Activated CD8-positive, alpha-beta T cell treated with anti-CD3 and anti-CD28 coated beads for 36 hours (primary cell): ENCODE measurements at places on chromosomes 16 and 17. TPM values are rescaled to one million over a fixed set of nuclear protein-coding genes. Genes with fewer than 3 reads are reported as not detected.

- H3K4me3 ChIP-seq: peak overlapping the region; percentile 42
- no peaks in the 10 kb centered on the region for H3K27me3 ChIP-seq
- peaks cover 78% of the 10 kb centered on the region for H3K4me1 ChIP-seq
- H3K27ac ChIP-seq: peak overlapping the region; percentile 90
- peak; percentile 76 for DNase-seq
These were observed 14.1 kb downstream of the MAP3K14 start for GRCh38 chr17:45302649-45303173.

DNA sequence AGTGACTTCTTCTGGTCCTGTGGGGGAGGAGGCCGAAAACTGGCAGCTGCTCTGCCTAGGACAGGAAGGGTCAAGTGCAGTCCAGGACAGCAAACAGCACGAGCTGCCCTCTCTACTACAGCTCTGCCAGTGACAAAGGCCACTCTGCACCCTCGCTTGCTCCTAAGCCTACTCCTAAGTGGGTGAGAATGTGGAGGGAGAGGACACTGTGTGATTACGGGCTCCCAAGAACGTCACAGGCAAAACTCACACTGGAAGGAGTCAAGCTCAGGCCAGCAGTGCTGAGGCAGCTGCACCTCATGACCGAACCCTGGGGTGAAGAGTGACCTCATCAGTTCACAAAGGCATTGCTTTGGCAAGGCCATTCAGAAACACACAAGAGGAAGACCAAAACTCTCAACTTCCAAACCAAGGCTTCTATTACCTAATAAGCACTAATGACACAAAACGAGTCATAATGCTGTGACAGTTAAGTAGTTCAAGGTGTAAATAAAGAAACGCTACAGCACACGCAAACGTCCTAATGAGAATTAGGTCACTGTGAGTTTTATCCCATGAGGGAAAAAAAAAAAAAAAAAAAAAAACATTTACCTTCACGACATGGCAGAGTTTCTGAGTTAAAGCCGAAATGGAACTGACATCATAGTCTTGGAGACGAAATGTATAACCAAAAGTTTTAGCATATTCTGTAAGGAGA, 35.1 kb downstream of the MARF1 start:
- H3K27me3 ChIP-seq: no peaks in the 10 kb centered on the region
- no peak for DNase-seq
- no peak overlapping the region for H3K4me3 ChIP-seq
- peaks cover 57% of the 10 kb centered on the region for H3K36me3 ChIP-seq
- peaks cover 6% of the 10 kb centered on the region for H3K4me1 ChIP-seq

DNA sequence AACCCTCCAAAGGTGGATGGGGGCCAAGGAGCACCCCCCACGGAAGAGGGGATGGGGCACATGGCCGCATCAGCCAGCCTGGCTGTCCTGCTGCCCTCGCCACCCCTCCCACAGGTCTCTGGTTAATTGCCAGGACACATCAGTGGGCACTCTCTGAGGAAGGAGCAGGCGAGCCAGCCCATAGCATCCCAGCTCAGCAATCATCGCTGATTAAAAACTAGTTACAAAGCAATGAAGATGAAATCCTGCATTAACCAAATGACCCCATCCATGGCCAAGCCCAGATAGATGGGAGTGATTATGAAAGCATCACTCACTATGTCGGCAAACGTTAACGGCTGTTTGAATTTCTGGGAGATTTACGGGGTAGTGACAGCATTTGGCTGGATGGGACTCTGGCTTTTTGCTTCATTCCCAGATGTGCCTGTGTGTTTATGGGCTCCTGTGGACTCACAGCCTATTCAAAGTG, 45.3 kb downstream of the CCDC182 start:
- no peaks in the 10 kb centered on the region for H3K36me3 ChIP-seq
- DNase-seq: no peak
- H3K27me3 ChIP-seq: no peaks in the 10 kb centered on the region
- no peak overlapping the region for H3K27ac ChIP-seq
- peaks cover 2% of the 10 kb centered on the region for H3K4me1 ChIP-seq
- no peak overlapping the region for H3K4me3 ChIP-seq

- H3K36me3 ChIP-seq: no peaks in the 10 kb centered on the region
- no peaks in the 10 kb centered on the region for H3K27me3 ChIP-seq
- no peak overlapping the region for H3K4me3 ChIP-seq
- no peak for DNase-seq
These were observed 10.3 kb downstream of the ZNF469 start for GRCh38 chr16:88393034-88393433.

KRT32 gene
- total RNA-seq: not detected

PSME3 gene
- total RNA-seq: 124 TPM

CRHR1 gene
- not detected for total RNA-seq

TRPV3 gene
- total RNA-seq: 0.25 TPM

GHDC gene
- 12.3 TPM for total RNA-seq

TEKT1 gene
- total RNA-seq: not detected
